ENCODE measurements at places on chromosomes 11 and 22.
A peak's percentile ranks its signal among the peaks of the same experiment; 100 is the strongest.

- DNase-seq: no peak
Measured at GRCh38 chr22:34858066-34858465, 207.9 kb upstream of the ISX start.

GRCh38 chr11:22467248-22467647 lies 129.1 kb downstream of the SLC17A6 start:
- no peak for DNase-seq

GRCh38 chr22:30047364-30047738 lies 32.9 kb upstream of the HORMAD2 start:
- no peak for DNase-seq

DNA sequence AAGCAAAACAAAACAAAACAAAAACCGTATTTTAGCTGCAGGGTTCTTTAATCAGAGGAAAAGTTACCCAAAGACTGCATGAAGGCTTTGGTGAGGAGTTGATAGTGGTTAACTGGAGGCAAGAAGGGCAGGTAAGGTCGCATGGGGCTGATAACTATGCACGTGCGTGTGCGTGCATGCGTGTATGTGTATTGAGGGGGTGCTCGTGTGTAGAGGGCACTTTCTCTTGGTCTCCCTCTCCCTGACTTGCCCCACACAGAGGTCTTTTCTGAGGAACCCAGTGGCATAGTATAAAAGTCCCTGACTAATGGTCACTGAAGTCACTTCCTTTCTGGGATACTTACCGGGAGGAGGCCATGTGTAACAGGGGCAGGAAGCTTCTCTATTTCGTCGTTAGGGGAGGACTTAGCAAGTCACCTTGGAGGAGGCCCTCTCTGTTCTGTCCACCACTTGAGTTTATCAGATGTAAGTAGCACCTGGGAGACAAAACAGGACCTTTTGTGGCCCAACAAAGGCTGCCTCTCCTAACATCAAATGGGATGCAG lies 20.1 kb upstream of the FCHSD2 start:
- DNase-seq: no peak

GRCh38 chr11:111944651-111945051 lies 7.5 kb downstream of the DIXDC1 start:
- DNase-seq: no peak

- DNase-seq: no peak
Measured at GRCh38 chr11:83941050-83941449, 654.9 kb upstream of the CCDC90B start.

- no peak for DNase-seq
Measured at GRCh38 chr11:823441-824291, 4.1 kb upstream of the CRACR2B start.

DNA sequence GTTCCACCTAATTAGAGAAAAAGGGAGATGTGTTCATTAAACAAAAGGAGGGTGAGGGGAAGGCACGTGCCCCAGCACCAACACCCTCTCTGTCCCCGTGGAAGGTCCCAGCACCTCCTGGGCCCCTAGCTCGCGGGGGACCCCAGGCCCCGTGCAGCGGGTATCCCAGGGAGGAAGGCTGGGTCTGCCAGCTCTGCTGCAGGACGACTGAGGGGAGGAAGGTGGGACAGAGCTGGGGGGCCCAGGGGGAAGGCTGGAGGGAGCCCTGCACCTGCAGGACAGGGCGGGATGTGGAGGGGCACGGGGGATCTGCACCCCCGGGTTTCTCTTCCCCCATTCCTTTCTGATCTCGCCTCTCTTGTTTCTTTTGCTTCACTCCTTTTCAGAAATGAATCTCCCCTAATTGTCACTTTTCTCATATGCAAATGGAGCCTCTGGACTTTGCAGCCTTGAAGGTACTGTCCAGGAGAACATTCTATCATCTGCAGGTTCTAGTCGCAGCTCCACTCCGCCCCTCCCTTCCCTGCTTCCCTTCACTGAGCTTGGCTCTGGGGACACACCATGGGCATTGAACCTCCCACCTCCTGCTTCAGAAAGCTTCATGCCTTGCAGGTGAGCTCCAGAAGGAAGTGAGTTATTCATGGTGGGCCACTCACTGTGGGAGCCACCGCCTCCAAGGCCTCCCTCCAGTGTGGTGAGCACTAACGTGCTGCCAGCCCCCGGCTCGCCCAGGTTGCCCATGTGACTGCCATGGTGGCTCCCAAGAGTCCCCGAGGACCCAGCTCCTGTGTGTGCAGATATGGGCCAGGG lies 111.0 kb downstream of the ST3GAL4 start:
- no peak for DNase-seq

DNA sequence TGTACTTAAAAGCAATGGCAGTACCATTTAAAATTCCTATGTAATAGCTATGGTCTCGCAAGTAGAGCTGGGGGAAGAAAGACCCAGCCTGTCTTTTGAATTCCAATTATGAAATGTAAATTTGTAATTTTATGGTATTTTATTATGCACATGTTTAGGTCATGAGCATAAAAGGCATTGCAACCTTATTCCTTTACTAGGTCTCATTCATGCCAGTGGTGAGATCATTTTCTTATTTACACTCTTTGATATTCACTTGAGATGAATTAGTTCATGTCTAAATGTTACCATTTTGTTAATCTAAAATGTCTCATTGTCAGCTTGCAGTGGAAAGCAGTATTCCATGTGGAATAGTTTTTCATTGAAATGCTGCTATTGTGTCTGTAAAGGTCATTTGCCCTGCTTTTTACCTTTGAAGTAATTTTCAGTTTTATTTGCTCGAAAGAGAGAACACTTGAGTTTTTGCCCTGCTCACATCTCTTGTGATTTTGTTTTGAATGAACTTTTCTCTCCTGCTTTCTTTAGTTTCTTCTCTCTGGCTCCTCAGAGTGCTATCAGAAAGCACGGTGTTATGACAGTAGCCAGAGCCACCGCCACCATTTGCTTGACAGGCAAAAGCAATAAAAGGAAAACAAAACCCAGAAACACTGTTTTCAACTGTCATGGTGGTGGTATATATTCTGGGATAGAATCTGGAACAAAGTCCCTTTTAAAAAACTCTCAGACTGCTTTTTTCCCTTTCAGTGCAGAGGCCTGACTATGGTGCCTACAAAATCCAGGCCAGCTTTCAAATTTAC lies 37.2 kb upstream of the RAG2 start:
- no peak for DNase-seq

DNA sequence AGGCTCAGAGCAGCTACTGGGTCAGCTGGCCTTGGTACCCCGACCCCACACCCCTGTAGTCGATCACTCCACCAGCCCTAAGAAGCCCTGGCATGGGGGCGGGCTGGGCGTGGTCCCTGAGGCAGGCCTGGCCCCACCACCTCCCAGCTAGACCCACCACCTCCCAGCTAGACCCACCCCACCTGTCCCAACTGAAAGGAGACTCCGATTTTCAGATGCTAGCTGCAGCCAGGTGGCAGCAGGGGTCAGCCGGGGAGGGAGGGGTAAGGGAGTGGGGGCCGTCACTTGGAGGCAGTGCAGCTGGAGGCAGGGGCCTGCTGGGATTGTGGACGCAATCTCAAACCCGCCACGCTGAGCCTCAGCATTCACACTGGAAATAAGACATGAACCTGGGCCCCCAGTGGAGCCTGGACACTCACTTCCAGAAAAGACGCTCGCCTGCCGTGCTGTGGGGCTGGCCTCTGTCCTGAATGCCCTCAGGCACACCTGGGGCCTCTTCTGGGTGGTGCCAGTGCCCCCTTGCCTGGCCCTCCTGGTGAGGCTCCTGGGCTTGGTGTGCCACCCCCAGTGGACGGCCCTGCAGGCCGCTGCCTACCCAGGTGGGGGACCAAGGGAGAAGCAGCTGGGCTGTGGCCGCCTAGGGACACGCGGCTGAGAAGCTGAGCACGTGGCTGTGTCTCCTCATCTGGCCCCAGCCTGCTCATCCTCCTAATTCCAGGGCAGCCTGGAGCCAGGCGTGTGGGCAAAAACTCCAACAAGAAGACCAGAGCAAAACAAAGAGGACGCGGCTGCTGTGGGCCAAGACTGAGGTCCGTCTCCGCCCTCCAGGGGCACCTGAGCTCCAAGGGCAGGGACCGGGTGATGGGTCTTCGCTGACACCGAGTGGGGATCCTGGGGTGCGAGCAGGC lies 26.7 kb downstream of the OSBPL5 start:
- no peak for DNase-seq

- no peak for DNase-seq
Measured at GRCh38 chr11:31340903-31341572, 28.5 kb downstream of the DCDC1 start.

- no peak for DNase-seq
Measured at GRCh38 chr11:94638301-94638901, 71.2 kb downstream of the PIWIL4 start.

- DNase-seq: no peak
Measured at GRCh38 chr11:20875889-20876288, 206.5 kb downstream of the NELL1 start.

- no peak for DNase-seq
Measured at GRCh38 chr11:58775066-58775708, 43.4 kb upstream of the GLYAT start.

GRCh38 chr11:75350743-75351540 lies 519 bp downstream of the ARRB1 start:
- DNase-seq: no peak

DNA sequence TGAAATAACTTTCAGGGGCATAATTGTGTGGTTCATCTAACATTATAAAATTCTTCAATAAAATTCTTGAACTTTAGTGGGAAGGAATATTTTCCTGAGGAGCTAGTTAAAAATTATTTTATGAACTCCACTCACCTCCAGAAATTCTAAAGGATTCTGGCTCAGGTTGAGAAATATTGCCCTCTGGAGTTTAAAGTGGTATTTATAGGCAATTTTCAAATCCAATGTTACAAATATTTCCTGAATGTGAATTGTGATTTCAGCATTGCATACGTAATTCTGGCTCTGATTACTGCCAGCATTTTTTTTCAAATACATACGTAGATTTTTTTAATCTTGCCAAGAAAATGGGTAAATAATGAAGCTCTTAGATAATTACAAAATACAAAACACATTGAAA lies 598.2 kb upstream of the ANO3 start:
- DNase-seq: no peak

- DNase-seq: no peak
Measured at GRCh38 chr22:46875089-46875488, 112.6 kb downstream of the TBC1D22A start.

DNA sequence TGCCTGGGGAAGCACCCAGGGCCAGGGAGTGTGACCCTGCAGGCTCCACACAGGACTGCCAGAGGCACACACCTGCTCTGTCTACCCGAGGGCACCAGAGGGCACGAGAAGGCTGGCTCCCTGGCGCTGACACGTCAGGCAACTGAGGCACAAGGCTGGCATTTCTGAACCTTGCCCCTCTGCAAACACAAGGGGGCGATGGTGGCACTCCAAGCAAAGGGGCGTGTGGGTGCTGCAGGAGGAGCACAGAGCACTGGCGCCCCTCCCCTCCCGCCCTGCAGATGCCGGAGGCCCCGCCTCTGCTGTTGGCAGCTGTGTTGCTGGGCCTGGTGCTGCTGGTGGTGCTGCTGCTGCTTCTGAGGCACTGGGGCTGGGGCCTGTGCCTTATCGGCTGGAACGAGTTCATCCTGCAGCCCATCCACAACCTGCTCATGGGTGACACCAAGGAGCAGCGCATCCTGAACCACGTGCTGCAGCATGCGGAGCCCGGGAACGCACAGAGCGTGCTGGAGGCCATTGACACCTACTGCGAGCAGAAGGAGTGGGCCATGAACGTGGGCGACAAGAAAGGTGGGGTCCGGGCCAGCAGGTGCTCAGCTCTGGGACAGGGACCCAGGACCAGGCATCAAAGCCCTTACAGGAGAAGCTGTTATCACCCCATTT lies 20.8 kb upstream of the TXNRD2 start:
- DNase-seq: peak; percentile 19

- no peak for DNase-seq
Measured at GRCh38 chr11:69385144-69385820, 91.3 kb downstream of the MYEOV start.

DNA sequence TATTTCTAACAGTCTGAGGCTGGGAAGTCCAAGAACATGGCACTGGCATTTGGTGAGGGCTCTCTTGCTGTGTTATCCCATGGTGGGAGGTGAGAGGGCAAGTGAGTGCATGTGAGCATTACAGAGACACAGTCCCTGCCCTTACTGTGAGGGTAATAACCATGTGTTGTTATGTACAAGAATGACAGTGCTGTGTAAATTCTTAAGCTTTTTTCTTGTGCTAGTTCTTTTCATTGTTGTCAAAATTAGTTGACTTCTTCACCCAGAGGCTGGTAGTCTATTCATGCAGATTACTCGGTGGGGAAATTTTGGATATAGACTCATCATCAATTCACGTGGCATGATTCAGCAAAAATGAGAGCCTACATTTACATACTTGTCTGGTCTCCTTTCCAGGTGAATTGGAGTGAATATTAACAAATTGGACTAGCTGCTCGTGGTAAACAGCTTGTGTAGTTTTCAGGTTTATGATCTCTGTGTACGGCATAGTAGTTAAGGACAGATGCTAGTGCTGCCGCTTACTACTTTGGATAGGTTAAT lies 49.3 kb downstream of the ATXN10 start:
- no peak for DNase-seq

GRCh38 chr11:58576887-58577471 lies 1.3 kb upstream of the LPXN start:
- DNase-seq: no peak

- no peak for DNase-seq
Measured at GRCh38 chr22:47051441-47052071, 289.1 kb downstream of the TBC1D22A start.

GRCh38 chr22:40423882-40424640 lies 53.7 kb downstream of the SGSM3 start:
- DNase-seq: no peak

- no peak for DNase-seq
Measured at GRCh38 chr11:34331736-34332135, 26.1 kb downstream of the ABTB2 start.

DNA sequence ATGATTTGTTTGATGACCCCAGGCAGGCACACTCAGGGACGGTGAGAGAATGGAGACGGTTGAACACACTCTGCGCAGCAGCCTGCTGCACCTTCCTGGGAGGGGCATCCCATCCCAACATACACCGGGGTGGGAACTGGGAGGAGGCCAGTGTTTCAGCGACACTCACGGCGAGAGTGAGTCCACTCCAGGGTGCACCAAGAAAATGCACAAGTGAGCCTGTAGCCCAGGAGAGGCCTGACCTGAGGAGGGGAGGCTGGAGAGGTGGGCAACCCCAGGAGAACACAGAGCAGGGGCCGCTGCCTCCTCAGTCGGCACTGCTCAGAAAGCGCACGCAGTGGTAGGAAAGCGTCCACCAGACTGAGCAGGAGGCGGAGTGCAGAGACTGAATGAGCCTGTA lies 54.5 kb downstream of the IGF2 start:
- DNase-seq: no peak

- DNase-seq: no peak
Measured at GRCh38 chr11:60932605-60933356, 8.5 kb downstream of the TMEM132A start.

- DNase-seq: no peak
Measured at GRCh38 chr22:17348464-17349103, 20.7 kb upstream of the CECR2 start.

DNA sequence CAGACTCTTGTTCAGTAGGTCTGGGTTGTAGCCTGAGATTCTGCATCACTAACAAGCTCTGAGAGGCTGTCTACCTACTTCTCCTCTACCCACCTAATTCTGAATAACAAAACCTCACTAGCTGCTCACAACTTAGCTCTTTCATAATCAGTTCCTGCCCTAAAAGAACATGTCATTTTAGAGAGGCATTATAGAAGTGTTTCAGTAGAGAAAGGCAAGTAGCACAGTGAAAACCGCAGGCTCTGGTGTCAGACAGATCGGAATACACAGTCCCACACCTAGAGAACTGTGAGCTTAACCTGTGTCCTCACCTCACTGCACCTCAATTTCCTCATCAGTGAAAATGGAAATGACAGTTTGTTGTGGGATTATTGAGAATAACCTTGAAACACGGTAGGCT lies 1337.6 kb upstream of the TENM4 start:
- no peak for DNase-seq

GRCh38 chr11:121711939-121712338 lies 259.2 kb upstream of the SORL1-AS1 start:
- DNase-seq: no peak
